HuH-7 (cell line): ENCODE measurements at places on chromosomes 13 and 19.

- DNase-seq: no peak
Observed at GRCh38 chr13:106699311-106699710, 131.4 kb upstream of the ARGLU1 start.

DNA sequence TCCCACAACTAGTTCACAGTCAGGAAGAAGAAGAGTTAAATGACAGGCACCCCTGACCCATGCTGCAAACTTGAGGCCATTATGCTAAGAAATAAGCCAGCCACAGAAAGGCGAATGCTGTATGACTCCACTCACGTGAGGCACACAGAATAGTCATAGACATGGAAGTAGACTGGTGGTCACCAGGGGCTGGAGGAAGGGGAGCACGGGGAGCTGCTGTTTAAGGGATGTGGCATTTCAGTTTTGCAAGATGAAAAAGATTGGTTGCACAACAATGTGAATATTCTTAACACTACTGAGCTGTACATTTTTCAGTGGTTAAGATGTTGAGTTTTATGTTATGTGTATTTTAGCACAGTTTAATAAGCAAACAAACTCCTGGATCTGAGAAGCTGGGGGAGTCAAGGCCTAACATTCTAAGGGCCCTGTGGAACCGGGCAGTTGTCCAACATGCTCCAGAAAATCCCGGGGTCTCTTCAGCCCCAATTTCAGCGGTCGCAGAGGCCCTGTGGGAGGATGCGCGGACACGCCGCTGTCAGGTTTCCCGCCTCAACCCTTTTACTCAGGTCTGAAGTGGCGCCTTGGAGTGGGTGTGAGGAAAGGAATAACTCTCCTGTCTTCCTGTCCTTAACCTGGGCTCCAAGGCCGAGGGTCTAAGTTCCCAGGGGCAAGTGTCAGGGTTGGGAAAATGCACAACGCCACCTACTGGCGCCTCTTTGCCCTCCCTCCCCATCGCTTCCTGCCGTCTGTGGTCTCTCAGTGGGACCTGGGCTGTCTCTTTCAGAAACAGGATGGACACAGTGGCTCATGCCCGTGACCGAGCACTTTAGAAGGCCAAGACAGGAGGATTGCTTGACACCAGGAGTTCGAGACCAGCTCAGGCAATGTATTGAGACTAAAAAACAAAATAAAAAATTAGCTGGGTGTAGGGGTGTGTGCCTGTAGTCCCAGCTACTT, 4.4 kb upstream of the TMEM272 start:
- DNase-seq: peak; percentile 59

GRCh38 chr13:93406136-93406535, 179.5 kb downstream of the GPC6 start:
- DNase-seq: no peak

- DNase-seq: no peak
Observed at GRCh38 chr19:41707502-41707812, 969 bp upstream of the CEACAM5 start.

- DNase-seq: no peak
Observed at GRCh38 chr13:44313674-44314073, 60.0 kb upstream of the SERP2 start.
